ENCODE measurements at places on chromosomes 1 and 21.
A peak's percentile ranks its signal among the peaks of the same experiment; 100 is the strongest.

DNA sequence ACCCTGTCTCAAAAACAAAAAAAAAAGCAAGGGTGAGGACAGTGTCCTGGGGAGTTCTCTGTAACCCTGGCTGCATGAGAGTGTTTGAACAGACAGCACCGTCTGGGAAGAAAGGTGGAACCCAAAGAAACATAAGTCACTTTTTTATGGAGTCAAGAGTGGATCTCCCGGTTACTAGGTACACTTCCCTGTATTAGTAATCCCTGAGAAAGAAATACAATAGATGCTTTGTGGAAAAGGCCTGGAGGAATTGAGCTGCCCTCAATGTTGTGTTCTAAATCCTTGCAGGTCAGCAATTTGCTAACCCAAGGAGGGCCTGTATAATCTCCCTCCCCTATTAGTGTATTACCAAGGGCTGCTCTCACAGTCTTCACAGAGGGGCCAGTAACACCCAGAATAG is 16.6 kb downstream of the DEGS1 start:
- no peak for DNase-seq
- H3K27me3 ChIP-seq = no peaks in the 10 kb centered on the region
- peaks cover 7% of the 10 kb centered on the region for H3K36me3 ChIP-seq
- no peak overlapping the region for H3K4me3 ChIP-seq
- H3K27ac ChIP-seq = no peak overlapping the region

DNA sequence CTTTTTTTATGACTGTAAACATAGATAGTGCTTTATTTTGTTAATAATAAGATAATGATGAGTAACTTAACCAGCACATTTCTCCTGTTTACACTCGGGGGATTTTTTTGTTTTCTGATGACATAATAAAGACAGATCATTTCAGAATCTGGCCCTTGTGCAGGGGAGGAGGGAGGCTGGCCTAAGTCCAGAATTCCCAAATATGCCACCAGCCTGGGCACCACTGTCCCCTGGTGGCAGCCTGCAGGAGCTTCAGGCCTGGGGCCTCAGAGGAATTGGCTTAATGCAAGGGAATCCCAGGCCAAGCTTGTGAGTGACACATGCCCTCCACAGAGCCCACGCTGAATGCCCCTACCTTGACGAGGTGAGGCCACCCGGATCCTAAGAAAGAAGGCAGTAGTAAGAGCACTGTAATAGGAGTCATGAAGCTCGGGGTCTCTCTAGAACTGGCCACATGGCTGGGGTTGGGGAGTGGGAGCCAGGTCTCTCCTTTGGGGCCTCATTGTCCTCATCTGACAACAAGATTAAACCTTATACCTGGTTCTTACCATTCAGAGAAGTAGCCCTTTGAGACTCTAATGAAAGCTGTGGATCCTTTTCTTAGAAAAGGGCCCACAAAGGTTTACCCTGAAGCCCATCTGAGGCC is 24.1 kb downstream of the ETNK2 start:
- peak; percentile 88 for DNase-seq
- H3K4me1 ChIP-seq = peaks cover 36% of the 10 kb centered on the region
- peaks cover 2% of the 10 kb centered on the region for H3K36me3 ChIP-seq

GRCh38 chr1:145747398-145748247 is 28.3 kb downstream of the CD160 start:
- no peak for DNase-seq
- H3K27me3 ChIP-seq = no peaks in the 10 kb centered on the region
- H3K4me3 ChIP-seq = no peak overlapping the region
- peaks cover 63% of the 10 kb centered on the region for H3K36me3 ChIP-seq

DNA sequence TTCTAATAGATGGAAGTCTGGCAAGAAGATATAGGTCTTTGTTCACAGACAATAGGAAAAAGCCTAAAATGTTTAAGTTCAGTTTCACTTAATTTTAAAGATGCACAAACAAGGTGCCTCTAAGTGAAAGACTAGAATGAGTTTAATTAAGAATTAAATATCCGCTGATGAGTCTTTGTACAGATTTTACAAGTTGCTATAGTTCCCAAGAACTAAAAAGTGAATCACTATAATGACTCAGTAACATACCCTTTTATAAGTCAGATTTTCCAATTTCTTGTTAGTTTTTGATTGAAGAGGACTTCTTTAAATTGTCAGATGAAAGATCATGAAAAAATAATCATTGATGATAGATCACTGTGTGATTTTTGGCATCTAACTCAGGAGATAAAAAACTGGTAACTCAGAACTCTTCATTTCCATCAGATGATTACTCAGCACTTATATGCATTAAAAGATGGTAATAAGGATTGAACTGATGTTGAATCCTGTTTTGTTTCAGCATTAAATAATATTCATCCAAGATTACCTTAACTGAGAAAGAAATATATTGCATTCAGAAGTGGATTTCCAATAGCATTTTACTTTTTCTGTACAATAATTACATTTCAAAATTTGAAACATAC is 59.0 kb upstream of the ST6GALNAC3 start:
- H3K4me1 ChIP-seq = no peaks in the 10 kb centered on the region
- no peaks in the 10 kb centered on the region for H3K36me3 ChIP-seq
- peaks cover 10% of the 10 kb centered on the region for H3K27me3 ChIP-seq
- H3K4me3 ChIP-seq = no peak overlapping the region
- DNase-seq = no peak
- no peak overlapping the region for H3K27ac ChIP-seq
